HT-29 (cell line): ENCODE measurements at places on chromosomes 5 and 9.

DNA sequence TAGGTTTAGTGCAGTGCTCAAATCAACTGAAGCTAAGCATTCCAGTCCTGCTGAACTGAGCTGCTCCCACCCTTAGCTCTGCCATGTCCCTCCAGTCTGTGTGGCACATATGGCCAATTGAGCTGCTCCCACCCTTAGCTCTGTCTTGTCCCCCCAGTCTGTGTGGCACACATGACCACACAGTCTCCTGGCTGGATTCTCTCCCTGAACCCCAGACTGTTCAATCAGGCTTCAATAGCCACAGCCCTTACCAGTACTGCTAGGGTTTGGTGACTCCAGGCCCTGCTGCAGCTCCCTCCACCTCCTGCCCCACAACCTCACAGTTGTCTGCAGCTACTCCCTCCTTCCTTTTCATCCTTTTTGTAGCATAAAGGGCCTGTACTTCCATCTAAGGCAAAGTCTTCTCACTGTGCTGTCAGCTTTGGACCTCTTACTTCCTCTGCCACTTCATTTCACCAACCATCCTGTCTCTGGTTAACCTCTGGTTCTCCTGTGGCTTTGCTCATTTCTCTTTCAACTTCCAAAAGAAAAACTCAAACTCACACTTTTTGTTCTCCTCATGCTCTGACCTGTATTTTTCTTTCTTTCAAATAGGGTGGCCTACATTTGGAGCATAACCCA is 50.8 kb downstream of the ADAMTS12 start:
- DNase-seq: no peak

DNA sequence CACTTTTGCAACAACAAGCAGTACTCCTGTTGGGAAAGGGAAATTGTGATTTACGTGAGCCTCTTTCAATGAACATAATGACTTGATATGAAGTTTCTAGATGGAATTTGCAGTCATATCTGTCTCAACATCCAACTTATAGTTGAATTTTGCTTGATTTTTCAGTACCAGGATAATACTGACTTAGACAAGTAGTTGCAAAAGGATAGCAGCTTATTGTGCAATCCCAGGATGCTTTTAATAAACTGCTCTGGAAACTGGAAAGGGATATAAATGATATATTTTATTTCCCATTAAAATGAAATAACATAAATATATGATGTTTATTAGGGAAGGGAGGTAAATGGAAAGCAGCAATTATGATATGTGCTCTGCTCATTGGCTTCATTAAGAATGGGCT is 174.4 kb upstream of the RGMB start:
- no peak for DNase-seq

- peak; percentile 25 for DNase-seq
These were observed 103.1 kb upstream of the ISL1 start for GRCh38 chr5:51279983-51280706.

- peak; percentile 78 for DNase-seq
These were observed 26.6 kb upstream of the SLC46A2 start for GRCh38 chr9:112917047-112917986.

GRCh38 chr5:106086352-106086751 is 1584.4 kb downstream of the EFNA5 start:
- DNase-seq: no peak

- no peak for DNase-seq
These were observed 87.1 kb downstream of the SLC38A9 start for GRCh38 chr5:55624841-55625588.

GRCh38 chr9:69317081-69317480 is 7.9 kb upstream of the ENTREP1 start:
- DNase-seq: no peak

DNA sequence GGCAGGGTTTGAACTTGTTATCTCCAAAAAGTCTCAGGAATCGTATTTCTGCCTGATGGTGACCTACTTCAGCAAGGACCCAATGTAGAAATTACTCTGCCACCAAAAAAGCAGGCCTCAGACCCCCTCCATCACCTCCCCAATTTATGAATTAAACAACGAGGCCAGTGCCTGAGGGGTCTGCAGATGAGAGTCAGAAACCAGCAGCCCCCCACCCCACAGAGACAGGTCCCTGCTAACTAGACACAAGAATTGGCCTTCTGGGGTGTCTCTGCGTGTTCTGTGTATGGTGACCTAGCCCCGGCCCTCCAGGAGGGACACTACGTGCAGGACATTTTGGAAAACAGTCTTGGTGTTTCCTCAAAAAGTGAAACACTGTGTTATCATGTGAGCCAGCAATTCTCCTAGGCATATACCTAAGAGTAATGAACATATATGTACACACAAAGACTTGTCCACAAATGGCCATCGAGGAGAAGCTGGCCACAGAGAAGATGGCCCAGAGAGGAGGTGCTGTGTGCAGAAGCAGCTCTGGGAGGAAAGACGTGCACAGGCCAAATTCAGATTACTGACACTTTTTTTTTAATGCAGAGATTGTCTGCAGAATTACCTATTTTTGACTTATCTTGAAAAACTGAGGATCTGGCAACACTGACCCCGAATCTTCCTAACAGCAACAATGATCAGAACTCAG is 93.8 kb downstream of the ADAMTS2 start:
- no peak for DNase-seq

DNA sequence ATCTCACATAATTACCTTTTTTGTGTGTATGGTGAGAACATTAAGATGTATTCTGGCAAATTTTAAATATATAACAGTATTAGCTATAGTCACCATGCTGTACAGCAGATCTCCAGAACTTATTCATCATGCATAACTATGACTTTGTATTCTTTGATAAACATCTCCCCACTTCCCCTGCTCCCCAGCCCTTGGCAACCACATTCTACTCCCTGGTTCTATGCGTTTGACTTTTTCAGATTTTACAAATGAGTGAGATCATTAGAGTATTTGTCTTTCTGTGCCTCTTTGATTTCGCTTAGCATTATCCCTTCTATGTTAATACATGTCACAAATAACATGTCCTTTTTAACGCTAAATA is 49.4 kb downstream of the SMC2 start:
- DNase-seq: no peak

- no peak for DNase-seq
These were observed 71.2 kb downstream of the ZSWIM6 start for GRCh38 chr5:61402970-61403900.

DNA sequence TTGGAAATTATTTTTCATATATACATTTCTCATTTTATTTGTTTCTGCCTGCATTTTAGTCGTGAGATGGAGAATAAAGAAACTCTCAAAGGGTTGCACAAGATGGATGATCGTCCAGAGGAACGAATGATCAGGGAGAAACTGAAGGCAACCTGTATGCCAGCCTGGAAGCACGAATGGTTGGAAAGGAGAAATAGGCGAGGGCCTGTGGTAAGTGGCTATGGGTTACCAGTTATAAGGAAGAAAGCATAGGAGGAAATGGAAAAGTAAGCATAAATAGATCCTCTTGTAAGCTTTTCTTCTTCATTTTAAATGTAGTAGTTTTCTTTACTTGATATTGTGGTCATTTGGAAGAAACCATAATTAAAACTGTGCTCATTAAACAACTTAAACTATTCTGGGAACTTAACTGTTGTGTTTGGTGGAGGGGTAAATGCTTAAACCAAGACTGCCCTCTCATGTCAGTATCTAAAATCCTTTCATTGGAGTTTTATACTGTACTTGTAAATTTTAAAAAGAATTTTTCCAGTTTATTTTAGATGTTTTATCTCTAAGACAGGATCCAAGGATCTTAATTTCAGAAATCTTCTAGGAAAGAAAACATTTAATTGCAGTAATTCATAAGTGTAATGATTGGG is 41.3 kb downstream of the MAP3K1 start:
- no peak for DNase-seq

DNA sequence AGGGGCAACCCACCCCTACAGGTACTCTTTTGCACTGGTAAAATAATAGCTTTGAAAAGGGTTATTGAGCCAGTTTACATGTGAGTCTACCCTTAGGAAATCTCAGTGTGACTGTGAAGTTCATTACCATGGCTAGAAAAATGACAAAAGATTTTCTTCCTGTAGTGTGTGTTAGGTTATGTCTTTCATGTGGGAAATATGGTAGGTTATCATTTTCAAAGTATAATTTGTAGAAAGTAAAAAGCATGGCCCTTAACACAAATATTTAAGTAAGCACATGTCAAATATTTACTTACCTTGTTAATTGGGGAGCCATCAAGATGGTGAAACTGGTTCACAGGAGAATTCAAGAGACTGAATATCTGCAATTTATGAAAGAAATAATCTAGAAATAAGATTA is 37.3 kb upstream of the PLPP1 start:
- no peak for DNase-seq

DNA sequence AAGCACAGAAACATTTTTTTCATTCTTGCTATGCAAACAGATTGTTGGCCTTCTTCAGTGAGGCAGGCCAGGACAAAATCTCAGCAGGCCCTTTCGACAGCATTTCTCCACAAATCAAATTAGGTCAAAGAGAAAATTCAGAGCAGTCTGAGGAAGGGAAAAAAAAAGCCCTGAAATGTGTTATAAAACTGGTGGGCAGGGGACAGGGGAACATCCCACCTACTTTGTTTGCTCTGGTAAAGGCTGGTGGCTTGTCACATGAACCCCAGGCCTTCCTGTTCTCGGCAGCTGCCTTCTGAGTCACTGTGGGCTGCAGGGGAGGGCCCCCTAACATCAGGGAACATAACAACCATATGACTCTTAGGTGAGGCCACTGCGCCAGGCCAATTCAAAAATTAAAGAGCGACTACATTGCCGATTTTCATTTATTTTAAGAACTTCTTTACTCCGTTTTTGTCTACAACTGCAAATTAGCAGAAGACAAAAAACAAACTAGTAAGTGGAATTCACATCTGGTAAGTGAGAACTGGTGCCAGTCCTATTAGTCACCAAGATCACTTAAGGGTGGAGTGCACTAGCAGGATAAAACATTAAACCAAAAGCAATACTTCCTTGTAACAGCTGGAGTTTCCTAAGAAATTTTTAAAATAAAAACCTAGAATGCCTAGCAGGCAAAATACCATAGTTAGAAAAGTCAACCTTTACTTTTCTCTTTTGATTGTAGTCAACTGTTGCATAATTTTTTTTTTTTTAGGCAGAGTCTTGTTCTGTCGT is 46.2 kb upstream of the DENND4C start:
- DNase-seq: peak; percentile 82

GRCh38 chr5:146732962-146733361 is 145.6 kb downstream of the PPP2R2B start:
- no peak for DNase-seq

DNA sequence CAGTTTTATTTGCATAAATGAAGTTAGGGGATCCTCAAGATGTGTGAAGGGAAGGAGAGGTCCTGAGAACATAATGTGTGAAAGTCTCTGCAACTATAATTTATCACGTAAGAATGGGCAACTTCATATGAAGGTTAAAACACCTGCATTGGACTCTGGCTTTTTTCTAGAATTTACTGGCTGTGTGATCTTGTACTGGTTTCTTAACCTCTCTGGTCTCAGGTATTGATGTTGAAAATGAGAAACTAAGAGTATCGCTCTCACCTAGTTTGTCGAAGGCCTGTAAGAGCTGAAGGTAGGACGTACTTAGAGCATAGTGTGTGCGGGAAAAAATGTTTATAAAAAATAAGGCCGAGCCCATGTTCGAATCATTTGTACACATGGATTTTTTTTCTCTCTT is 280.5 kb downstream of the ICE1 start:
- no peak for DNase-seq

DNA sequence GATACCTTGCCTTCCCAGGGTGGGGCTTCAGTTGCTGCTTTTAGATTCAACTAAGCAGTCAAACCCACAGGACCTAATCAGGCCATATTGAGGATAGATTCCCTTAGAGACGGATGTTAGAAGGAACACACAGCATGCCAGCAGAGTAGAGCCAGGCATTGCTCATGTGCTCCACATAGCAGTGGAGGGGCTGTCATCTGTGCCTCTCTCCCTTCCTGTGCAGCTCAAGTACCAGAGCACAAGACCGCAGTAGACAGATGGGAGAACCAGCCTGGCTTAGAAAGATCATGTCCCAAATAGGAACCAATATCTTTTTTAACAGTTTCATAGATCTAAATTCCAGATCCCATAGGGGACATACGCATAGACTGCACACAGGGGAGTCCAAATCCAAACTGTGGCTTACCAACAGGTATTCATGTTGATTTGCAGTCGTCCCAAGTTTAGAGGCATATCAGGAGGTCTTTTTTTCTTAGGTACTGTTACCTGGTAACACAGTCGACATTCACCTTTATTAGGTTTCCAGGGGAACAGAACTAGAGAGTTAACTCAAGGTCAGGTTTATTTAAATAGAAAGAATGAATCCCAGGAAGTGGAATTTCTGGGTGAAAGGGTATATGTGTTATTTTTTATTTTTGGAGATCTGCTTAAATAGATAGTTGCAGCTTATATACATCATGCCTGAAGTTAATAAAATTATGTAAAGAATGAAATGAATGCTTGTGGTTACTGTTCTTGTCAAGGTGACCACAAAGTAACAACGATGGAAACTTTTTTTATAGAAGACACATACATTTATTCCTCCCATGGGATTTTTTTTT is 43.5 kb upstream of the PCAT7 start:
- DNase-seq: peak; percentile 36

DNA sequence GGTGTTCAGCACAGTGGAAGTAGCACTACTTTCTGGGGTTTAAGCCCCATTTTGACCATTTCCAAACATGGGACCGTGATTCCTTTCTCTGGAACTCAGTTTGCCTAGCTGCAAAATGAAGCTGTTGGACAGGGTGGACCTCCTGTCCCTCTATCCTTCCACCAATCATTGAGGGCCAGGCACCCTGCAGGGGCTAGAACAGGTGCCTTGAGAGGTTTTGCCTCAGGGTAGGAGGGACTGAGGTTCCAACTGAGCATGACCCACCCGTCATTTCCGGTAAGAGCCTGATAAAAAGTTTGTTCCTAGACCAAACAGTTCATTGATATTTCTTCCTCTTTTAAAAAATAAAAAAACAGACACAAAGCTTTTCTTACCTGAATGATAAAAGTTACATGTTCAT is 116.5 kb downstream of the MVB12B start:
- DNase-seq: no peak

DNA sequence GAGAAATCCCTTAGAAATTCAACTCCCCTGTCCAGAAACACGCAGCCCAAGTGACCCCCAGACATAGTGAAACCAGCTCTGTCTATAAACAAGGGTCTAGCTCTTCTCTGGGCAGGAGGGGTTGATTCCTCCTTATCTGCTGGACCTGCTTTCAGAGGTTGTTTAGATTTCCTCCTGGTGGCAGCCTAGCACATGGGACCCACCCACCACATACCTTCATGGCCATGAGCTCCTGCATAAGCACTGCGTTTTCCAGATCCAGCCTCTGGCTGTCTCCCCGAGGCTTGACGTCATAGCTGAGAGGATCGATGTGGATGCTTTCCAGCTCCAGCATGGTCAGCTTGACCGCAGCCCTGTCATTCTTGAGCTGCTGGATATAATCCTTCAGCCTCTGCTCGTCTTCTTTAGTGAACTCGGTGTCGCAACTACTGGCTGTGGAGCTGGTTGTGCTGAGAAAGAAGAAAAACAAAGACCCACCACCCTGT is 77.0 kb downstream of the DCP2 start:
- DNase-seq: no peak
